NCI-H1048 (cell line): ENCODE measurements at places on chromosomes 7 and 10.

DNA sequence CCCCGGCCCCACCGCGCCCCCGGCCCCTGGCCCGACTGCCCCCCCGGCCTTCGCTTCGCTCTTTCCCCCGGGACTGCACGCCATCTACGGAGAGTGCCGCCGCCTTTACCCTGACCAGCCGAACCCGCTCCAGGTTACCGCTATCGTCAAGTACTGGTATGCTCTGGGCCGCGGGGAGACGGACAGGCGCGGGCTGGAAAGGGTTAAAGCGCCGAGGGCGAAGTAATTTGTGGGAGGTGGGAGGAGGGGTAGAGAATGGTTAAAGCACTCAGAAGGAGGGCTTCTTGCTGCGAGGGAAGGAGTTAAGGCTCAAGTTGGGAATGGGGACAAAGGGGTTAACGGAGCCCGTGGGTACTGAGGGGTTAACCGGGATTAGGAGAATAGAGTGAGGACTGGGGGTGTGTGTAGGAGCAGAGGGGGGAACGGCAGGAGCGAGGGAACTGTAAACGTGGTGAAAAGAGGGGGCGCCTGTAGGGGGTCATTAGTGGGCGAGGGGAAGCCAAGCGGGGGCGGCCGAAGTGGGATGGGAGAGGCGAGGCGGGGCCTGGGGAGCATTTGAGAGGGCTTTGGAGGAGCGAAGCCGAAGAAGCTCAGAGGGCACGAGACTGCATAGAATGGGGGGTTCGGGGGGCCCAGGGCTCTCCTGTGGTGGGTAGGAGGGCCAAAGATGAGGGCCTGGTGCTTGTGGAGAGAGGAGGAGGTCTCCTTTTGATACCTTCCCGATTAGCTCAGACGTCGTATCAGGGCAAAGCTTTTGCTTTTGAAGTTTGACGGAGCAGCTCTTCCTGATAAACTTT lies 605 bp downstream of the SUFU start:
- no peak for DNase-seq

DNA sequence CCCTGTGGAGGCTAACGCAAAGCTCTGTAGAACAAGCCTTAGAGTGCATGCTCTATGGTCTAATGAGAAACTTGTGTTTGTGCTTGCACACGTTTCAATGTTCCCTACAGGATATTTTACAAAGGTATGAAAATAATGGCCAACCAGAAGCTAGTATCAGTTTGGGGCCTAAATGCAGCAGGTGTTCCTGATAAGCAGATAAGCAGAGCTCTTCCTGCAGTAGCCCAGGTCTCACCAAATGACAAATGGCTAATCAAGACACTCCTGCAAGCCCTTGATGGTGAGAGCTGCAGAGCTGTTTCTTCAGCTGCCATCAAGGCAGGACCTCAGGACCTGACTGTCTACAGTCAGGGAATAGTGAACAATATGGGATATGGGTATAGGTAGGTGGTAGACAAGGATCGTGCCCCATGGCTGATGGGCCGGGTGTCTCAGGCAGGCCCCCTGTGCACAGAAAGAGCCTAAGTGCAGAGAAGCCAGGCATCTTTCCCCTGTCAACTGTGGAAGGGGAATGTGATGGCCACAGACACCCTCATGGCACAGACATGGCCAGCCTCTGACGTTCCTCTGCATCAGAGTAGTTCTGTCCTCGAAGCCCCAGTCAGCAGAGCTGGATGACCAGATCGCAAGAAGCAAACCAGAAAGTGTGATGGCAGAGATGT lies 23.2 kb upstream of the RASSF4 start:
- DNase-seq = no peak

GRCh38 chr10:68175949-68176348 lies 56.0 kb downstream of the ATOH7 start:
- DNase-seq = no peak

DNA sequence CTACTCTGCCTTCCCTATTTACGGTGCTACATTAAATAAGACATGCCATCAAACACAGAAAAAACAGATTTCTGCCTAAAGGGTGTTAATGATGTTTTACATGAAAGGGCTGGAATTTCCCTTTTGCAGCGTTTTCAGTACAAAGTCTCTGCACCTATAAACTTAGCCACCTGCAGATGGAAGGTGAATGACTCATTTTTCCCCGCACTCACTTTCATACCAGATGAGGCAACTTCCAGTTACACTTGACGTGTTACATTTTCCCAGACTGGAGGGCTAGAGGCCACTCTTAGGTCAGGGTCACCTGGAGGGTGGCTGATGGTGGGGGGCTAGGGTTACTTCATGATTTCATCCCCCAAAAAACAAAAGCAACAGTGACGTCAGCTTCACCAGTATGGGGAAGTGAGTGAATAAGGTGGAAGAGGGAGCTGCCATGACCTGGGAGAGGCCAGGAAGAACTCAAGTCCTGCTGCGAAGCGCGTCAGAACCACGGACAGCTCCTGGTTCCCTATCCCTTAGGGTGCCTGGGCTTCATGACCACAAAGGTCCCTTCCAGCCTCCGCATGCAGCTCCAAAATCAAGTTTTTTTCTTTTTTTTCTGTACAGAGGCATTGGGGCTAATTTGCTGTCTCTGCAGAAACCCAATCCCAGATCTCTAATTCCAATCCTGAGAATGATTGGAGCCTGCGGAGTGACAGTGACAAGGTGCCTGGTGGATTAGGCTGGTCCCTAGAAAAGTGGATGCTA lies 94.0 kb downstream of the ADARB2 start:
- peak; percentile 9 for DNase-seq

GRCh38 chr7:19522486-19522885 lies 186.4 kb downstream of the POLR1F start:
- DNase-seq = no peak

DNA sequence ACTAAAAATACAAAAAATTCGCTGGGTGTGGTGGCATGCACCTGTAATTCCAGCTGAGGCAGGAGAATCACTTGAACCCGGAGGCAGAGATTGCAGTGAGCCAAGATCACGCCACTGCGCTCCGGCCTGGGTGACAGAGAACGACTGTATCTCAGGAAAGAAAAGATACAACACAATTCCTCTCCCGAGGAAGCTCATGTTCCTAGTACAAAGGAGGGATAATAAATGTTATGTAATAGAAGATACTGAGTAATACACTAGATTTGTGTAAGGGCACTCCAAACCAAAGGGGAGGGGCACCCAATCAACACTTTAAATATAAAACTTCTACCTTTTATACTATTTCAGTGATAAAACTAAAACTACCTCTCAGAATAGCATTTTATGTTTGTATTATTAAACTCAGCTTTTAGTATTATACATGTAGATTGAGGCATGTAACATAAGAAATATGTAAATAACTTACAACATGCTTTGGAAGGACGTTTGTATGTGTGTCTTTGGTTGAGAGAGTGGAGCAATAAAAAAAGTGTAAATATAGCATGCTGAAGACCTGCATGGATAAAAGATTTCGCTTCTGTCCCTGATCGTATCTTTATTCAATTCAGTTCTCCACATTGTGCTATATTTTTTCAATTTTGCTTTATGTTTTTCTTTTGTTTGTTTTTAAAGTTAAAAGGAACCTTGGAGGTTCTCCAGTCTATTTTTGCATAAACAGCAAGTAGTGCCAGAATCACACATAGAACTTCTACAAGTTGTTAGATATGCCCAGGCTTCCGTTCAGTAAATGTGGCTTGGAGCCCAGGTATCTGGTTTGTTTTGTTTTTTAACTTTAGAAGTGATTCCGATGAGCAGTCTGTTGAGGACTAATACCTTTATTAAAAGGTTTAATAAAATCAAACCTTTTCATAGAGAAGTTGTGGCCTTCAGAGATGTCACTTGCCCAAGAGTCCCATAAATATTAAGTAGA lies 71.9 kb downstream of the WAC start:
- DNase-seq = no peak

DNA sequence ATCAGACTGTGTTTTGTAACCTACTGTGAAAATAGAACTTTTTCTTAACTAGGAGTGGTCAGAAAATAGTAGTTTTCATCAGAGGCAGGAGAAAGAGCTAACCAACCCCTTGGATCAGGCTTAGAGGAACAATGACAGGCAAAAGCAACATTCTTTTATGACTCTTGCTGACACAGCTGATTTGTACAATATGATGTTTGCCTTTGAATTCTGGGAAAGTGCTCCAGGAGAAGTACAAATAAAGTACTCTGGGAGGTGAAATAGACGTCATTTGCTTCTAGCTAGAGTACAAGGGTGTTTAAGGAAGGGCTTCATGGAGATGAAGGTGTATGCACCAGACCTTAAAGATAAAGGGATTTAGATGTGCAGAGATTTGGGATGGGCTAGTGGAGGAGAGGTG lies 75.1 kb upstream of the KIAA1217 start:
- DNase-seq = no peak

GRCh38 chr10:125205431-125205830 lies 45.1 kb upstream of the CTBP2 start:
- DNase-seq = no peak

- DNase-seq = no peak
Observed at GRCh38 chr10:33047655-33048054, 89.6 kb upstream of the ITGB1 start.

DNA sequence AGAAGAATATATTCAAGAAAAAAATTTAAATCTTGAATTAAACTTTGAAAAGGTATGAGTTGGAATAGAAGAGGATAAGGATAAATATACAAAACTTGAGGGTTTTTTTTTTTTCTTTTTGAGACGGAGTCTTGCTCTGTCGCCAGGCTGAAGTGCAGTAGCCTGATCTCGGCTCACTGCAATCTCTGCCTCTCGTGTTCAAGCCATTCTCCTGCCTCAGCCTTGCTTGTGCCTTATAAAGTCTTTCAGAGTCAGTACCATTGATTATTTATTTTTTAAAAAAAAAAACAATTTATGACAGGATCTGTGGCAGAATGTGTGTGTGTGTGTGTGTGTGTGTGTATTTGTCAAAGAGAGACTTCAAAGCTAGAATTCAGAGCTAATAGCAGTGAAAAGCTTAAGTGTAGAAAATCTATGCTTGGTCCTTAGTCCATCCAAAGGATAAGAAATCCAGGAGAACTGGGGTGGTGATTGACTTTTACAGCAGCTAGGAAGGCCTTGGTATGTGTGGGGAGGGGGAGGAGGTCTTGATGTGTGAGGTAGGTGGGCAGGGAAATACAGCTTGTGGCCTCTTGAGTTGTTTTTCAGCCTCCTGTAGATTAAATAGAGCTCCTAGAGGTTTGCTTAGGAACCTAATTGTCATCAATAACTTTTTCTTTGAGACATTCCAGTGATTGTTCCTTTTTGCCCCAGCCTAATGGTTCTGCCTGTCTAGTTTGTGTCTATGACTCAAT lies 2.4 kb downstream of the HECTD2 start:
- DNase-seq = no peak

DNA sequence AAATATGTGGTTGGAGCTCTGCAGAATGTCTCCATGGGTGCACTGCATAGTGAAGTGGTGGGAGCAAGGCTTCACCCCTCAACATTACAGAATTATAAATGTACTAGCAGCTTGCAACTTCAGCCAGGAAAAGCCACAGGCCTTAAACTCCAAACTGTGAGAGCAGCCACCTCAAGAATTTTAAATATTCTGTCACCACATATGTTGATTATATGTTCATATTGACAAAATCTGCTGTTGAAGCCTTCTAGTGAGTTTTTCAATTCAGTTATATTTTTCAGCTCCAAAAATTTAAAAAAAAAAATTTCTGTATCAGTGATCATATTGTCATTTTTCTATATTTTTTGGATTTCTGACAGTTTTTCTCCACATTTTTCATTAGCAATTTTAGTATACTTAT lies 30.9 kb upstream of the AKR1C2 start:
- DNase-seq = no peak

DNA sequence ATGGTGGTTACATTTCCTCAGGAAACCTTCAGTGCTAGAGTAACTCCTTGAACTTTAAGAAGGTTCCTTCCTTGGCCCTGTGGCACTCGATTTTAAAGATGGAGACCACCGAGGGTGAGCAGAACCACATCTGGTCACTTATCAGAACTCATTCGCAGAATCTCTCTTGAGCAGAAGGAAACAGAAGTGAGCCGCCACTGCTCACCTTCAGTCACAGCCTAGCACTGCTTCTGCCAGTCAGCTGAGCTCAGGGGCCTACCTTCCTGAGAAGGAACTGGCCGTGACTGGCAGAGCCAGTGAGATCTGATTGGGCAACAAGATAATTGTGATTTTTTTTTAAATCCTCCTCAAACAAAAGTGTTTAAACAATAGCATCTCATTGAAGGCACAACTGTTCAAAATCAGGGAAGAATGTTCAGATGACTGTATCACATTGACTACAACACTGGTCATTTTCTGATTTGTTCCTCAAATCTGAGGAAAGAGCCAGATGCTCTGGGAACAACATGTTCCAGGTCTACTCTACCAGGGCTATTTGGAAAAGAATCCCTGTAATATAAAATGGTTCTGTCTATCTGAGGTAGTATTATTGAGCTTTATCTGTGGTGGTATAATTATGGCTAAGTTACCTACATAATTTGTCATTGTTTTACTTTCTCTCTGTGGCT lies 2.7 kb upstream of the SYPL1 start:
- no peak for DNase-seq

DNA sequence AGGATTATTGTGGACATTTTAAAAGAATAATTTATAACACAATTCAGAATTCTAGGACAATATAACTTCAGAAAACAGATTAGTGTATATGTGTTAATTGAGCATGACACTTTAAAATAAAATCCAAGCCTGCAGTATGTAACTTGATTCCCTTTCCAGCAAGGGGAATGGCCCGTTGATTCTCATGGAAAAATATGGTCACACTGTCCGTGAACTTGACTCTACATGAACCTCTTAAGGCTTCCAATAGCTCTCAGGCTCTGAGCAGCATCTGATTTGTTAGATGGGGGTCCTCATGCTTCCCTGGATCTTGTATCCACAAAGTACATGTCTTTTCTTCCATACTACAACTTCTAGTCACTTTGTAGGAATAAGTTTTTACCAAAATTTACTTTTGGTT lies 85.5 kb upstream of the AKR1E2 start:
- no peak for DNase-seq

GRCh38 chr7:77427996-77428603 lies 12.0 kb upstream of the GSAP start:
- DNase-seq = no peak

DNA sequence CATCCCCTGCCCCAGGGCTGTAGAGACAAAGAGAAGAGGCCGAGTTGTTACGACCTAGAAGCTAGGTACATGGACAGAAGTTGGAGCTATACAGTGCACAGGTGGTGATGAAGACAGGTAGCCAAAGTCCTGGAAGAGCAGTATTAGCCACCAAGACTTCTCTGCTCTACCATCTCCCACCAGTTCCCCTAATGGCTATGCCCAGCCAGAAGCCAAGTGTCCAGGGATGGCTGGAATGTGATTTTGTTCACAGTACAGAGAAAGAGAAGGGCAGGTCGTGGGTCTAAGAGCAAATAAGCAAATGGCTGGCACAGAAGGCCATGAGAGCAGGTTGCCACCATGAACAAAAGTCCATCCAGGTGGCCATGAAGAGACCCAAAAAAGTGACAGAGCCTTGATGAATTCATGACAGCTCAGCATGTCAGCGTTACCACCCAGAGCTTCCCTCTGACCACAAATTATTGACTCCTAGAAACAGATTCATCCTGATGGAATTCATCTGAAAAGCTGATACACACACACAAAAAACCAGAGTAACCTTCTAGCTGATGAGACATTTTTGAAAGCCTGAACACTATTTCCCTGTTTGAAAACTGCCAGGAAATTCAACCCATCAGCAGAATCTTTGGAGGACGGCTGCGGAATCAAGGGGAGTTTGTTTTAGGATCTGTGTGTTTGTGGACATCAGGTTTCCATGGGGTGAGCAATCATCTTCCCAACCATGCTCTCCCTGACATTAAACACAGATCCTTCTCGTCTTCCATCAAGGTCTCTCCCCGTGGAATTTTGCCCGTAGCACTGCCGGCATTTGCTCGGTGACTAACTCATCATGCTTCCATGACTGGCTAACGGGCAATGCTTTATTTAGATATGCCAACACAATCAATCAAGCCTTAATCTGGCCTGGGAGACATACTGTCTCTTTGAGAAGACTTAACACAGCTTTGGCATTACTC lies 906.7 kb upstream of the AUTS2 start:
- DNase-seq = no peak
